ELR (cell line): ENCODE measurements at places on chromosomes 5 and 9.

GRCh38 chr5:102283102-102283797 lies 12.8 kb downstream of the SLCO4C1 start:
- DNase-seq, result peak; percentile 38

DNA sequence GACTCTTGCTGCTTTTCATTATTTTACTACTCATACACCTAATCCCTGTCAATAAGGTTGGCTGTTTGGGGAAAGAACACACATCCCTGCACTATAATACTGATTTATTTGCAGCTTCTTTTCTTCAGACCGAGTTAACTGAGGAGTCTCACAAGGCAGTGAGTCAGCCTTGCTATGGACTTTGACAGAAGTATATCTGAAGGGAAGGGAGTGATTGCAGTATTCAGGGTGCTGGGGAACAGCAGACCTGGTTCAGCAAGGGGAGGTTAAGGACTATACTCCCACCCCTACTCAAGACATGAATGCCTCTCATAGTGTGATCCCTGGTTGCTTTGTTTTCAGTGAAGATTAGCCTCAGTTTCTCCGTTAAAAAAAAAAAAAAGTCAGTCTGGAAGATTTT lies 99.8 kb downstream of the TLE4 start:
- no peak for DNase-seq

GRCh38 chr5:10520706-10521105 lies 43.2 kb upstream of the ANKRD33B start:
- DNase-seq, result no peak

DNA sequence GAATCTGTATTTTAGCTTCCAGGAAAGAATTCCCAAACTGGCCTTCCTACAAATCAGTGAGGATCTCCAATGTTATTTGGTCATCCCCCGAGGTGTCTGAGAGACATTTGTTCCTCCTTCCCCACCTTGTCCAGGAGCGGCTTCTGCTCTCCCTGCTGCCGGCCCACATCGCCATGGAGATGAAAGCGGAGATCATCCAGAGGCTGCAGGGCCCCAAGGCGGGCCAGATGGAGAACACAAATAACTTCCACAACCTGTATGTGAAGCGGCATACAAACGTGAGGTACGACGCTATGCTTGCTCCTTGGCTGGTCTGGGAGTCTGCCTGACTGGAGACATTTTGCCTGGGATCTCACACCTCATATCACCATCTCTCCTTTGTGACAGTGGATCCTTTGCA lies 160.4 kb downstream of the CFAP90 start:
- no peak for DNase-seq

- peak; percentile 52 for DNase-seq
Observed at GRCh38 chr9:92468206-92468605, 14.1 kb downstream of the ASPN start.
